ENCODE measurements at places on chromosomes 11 and 22.
A peak's percentile ranks its signal among the peaks of the same experiment; 100 is the strongest.

GRCh38 chr11:117874253-117874909, 2.1 kb downstream of the FXYD6 start:
- DNase-seq, result no peak

GRCh38 chr22:24503843-24504338, 8.8 kb downstream of the UPB1 start:
- DNase-seq, result no peak

GRCh38 chr22:49077586-49077985, 750.1 kb downstream of the BRD1 start:
- DNase-seq, result no peak

- no peak for DNase-seq
These were observed 11.7 kb downstream of the MICAL2 start for GRCh38 chr11:12122083-12122482.

DNA sequence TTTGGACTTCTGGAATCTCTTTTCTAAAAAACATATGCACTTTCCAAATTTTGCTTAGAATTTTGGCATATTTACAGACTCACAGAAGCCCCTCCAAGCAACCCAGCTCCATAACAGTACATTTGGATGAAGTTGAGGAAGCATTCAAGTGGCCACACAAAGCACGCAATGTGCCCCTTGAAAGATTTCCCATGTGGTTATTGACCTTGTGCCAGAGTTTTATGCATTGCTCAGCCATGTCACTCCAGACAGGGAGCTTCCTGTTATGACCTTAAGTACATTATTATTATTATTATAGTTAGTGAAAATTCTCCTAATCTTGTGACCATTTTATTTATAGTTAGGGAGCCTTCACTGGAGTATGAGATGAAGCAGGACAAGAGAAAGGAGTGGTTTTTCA, 35.0 kb upstream of the BDNF start:
- DNase-seq, result no peak

GRCh38 chr11:3184732-3185347, 19.7 kb upstream of the OSBPL5 start:
- no peak for DNase-seq

DNA sequence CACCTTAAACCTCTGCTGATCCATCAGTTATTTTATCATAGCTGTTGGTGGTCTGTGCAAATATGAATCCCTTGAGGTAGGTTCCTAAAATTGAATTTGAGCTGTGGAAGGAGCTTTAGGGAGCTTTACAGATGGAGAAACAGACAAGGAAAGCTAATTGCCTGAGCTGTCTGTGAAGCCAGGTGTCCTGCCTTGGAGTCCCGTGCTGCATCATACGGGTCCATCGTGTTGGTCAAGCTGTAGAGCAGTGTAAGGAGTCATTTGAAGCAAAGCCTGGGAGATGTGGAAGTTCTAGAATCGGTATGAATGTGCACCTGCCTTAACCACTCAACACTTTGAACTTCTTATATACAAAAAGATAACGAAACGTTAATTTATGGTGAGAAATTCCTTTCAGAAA, 1.0 kb downstream of the POLA2 start:
- DNase-seq, result no peak

DNA sequence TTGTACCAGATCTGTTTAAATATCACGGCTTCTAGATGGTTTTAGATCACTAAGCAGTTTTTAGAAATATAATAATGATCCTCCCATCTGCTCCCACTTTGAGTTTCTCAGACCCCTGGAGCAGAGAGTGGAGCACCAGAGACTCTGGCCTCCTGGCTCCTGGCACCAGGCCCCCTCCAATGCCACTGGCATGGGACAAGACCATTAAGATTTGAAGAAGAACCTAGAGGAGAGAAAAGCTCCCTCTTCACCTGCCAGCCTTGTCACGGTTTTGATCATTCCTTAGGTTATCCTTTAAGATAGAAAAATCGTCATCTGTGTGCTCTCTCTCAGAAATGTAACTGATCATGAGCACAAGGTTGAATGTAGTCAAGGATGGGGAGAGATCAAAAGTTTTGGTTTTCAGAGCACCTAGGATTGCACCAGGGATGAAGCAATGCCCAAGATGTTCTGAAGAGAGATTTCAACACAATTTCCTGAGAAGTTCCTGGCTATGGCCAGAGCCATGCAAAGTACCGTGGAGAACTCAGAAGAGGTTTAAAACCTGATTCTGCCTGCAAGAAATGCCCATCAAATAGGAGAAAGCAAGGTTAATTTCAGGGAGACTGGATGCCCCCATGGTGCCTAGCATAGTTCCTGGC, 22.2 kb downstream of the IL10RA start:
- no peak for DNase-seq

GRCh38 chr22:43293655-43294392, 49.3 kb downstream of the SCUBE1 start:
- peak; percentile 22 for DNase-seq

DNA sequence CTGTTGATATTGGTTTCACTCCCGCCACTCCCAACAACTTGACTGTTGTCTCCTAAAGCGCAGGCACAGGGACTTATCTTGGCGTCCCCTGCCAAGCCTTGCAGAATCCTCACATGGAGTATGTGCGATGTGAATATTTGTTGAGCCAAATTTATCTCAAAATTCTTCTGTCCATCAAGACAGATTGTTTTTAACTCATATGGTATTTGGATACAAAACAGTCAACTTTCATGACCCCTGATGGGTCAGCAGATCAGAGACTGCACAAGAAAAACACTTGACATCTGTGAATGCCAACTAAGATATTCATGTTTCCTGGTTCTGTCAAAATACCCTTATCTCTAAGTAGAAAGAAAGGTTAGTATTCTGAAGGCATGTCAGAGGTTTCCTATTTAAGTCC, 221.7 kb upstream of the BLID start:
- no peak for DNase-seq

DNA sequence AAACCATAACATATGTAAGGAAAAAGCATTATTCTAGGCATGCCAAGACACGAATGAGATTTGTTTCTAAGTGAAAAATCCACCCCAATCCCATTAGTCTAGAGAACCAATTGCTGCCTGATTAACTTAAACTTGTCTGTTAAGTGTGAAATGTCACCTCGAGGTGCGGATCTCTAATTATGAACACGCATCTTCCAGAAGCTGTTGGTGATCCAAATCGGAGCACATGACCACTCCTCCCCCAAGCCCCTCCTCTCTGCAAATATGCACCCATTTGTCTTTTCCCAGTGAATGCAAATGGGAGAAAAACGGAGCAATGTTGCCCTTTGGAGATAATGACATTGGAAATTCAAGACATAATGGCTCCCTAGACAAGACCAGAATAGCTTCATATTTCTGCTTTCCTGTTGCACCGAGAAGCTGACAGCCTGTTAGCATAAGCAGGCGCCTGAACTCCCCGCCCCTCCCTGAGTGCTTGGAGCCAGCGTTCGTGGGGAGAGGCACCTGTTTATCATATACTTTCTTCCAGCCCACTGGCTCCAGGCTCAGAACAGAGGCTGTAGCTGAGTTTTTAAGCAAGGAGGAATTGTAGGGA, 6.0 kb upstream of the FXYD6 start:
- DNase-seq, result no peak

- no peak for DNase-seq
These were observed at the start of gene MRGPRE for GRCh38 chr11:3231851-3232744. MRGPRE (minus strand) TSS chr11:3232417; CDS start chr11:3228799, 3,618 bp downstream.
